ENCODE measurements at places on chromosomes 16 and 17.

- no peak for DNase-seq
Measured at GRCh38 chr16:86037999-86038925, 139.3 kb downstream of the IRF8 start.

DNA sequence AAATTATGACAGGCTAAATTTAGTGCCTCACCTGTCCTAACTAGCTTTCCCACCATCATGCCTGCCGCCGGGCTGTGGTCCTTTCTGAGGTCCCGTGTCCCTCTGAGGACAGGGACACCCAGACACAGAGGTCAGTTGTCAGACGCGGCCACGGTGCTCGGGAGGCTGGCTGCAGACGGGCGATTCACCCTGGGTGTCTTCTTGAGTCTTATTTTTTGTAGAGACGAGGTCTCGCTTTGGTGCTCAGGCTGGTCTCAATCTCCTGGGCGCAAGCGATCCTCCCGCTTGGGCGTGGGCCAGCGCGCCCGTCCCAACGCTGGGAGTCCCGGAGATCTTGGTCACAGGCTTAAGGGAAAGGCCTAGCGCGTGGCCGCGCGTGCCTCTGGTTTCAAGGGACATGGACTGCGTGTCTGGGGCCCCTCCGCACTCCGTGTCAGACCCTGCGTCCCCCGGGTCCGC lies 797 bp upstream of the RAB11FIP3 start:
- DNase-seq, result no peak

DNA sequence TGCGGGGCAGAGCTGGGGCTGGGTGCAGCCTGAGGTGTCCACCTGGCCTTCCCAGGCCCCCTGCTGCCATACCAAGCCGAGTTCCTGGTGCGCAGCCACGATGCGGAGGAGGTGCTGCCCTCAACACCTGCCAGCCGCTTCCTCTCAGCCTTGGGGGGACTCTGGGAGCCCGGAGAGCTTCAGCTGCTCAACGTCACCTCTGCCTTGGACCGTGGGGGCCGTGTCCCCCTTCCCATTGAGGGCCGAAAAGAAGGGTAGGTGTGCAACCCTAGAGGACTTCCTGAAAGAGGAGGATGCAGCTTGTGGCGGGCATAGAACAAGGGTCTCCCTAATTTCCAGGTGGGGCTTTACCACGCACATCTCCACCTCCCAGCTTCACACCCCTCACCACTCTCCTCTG lies 2.5 kb downstream of the SGCA start:
- no peak for DNase-seq

DNA sequence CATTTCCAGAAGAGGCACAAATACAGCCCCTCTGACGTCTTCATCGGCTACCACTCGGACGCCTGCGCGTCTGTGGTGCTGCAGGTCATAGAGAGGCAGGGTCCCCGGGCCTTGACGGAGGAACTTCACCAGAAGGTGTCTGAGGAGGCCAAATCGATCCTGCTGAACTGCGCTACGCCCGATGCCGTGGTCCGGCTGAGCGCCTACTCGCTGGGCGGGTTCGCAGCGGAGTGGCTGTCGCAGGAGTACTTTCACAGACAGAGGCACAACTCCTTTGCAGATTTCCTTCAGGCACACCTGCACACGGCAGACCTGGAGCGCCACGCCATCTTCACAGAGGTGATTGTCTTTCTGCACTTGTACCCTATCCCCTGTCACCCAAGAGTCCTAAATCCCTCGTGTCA lies 67.0 kb upstream of the ENDOV start:
- DNase-seq, result no peak

GRCh38 chr17:51725185-51725584 lies 433.3 kb downstream of the CA10 start:
- DNase-seq, result no peak

DNA sequence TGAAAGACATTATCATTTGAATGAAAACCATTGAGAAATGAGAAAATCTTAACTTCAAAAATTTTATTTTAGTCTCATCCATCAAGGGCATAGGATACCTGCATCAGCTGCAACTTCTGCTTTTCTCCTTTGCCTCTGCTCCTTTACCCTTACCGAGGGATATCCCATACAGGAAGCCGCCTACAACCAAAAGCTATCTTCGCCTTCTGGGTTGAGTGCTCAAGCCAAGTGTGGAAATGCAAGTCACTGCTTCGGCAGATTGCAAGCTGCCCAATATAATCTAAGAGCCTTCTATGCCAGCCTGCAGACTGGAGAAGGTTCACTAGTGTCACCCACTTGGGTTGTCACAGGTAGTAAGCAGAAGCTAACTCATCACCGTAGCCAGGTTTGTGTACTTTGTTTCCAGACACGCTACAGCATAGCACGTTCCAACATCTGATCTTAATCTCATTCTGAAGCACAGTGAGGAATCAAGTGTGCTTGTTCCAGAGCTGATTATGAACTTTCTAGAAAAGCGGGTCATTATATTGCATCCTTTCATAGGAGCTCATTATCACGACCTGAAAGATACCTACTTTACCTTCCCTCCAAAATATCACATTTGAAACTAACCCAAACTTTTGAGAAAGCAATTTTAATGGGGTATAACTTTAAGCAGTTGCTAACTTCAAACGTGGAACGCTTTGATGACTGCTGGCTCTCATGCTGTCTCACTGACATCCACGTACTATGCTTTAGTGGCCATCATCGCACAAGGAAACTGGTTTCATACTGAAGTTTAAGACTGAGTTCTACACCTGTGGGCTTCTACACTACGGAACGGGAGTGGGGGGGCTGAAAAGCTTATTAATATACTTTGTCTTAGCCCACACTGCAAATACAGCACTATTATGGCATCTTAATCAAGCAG lies 8.0 kb upstream of the UNK start:
- no peak for DNase-seq
